Liver (tissue), 10 donors: ENCODE measurements at places on chromosomes 11 and 22. TPM values are rescaled to one million over a fixed set of nuclear protein-coding genes. Genes with fewer than 3 reads are reported as not detected.

Gene KCNK4
- not detected for total RNA-seq

Gene TPH1
- 0.17 TPM for total RNA-seq

Gene GPHA2
- not detected for total RNA-seq

Gene SMIM35
- not detected for total RNA-seq

Gene TMEM134
- 50.8 TPM for total RNA-seq

Gene AQP11
- 9.7 TPM for total RNA-seq

GRCh38 chr11:1310772-1311468 lies 1.5 kb upstream of the TOLLIP start:
- no peak overlapping the region for H3K4me3 ChIP-seq
- no peaks in the 10 kb centered on the region for H3K36me3 ChIP-seq
- no peak overlapping the region for H3K27ac ChIP-seq
- DNase-seq = no peak

- no peaks in the 10 kb centered on the region for H3K36me3 ChIP-seq
- no peaks in the 10 kb centered on the region for H3K27me3 ChIP-seq
- peaks cover 18% of the 10 kb centered on the region for H3K4me1 ChIP-seq
- DNase-seq = no peak
- peak overlapping the region; percentile 78 for H3K27ac ChIP-seq
- no peak overlapping the region for H3K4me3 ChIP-seq
Measured at GRCh38 chr22:39289975-39290720, 29.3 kb downstream of the RPL3 start.

- peak overlapping the region; percentile 49 for H3K27ac ChIP-seq
- H3K4me3 ChIP-seq = no peak overlapping the region
- no peaks in the 10 kb centered on the region for H3K27me3 ChIP-seq
- peak; percentile 51 for DNase-seq
Measured at GRCh38 chr11:75474878-75475766, 42.1 kb upstream of the KLHL35 start.

GRCh38 chr11:9001736-9002135 lies 2.1 kb downstream of the NRIP3 start:
- no peak overlapping the region for H3K4me3 ChIP-seq
- H3K4me1 ChIP-seq = peaks cover 11% of the 10 kb centered on the region
- peaks cover 8% of the 10 kb centered on the region for H3K27me3 ChIP-seq
- no peaks in the 10 kb centered on the region for H3K36me3 ChIP-seq

DNA sequence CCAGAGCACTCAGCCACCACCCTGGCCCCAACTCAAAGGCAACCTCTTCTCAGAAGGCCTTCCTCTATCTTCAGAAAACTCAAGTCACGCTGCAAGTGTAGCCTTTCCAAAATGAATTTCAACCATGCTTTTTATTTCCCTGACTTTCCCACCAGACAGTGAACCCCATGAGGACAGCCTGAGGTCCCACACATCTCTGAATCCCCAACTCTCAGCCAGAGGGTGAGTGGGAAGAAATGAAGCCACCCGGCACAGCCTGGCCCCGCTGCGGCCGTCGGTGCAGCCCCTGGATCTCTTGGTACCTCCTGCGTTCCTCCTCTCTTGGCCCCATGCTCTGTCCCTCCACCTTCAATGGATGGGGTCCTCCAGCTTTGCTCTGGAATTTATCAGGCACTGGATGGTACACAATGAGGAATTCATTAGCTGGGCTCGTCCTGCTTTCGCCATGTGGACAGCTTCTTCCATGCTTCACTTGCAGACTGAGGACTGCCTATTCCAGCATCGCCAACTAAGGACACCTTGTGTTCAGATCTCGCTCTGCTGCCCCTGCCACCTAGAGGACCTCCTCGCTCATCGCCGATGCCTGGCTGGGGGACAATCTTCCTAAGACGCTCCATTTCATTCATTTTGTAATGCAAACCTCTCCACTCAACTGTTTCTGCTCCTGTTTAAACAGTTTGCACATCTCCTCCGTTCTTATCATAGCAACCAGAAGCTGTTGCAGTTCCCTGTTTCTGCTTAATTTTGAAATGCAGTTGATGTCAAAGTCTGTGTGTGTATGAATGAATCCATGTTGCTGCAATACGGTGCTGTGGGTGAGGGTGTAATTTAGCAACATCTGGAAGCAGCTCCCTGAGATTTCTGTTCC lies 672.1 kb downstream of the TBC1D22A start:
- DNase-seq = no peak
- H3K27me3 ChIP-seq = no peaks in the 10 kb centered on the region
- H3K36me3 ChIP-seq = no peaks in the 10 kb centered on the region
- H3K4me3 ChIP-seq = no peak overlapping the region

DNA sequence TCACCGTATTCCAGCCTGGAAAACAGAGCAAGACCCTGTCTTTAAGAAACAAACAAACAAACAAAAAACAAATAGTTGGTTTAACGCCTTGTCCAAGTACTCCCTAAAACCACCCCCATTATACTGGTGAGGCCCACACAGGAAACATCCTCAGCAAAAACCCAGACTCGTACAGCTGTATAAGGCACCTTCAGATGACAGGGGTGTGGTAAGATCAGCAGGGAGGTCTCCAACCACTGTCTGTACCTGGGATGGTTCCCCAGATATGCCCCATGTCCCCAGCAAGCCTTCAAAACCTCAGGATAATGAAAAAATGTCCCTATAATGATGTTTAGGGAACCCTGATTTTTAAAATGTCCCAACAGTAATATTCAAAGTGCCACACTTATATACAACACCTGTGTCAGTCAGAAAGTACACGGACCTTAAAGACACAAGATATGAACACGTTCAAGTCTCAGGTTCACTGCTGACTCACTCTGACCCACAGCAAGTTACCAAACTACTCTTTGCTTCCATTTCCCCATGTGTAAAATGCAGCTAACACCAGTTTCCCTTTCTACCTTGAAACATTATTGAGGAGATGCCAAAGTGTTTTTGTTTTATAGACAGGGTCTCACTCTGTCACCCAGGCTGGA lies 9.3 kb downstream of the SF3A1 start:
- H3K27me3 ChIP-seq = no peaks in the 10 kb centered on the region
- DNase-seq = no peak
- no peak overlapping the region for H3K4me3 ChIP-seq
- H3K36me3 ChIP-seq = peaks cover 33% of the 10 kb centered on the region
- H3K27ac ChIP-seq = no peak overlapping the region

DNA sequence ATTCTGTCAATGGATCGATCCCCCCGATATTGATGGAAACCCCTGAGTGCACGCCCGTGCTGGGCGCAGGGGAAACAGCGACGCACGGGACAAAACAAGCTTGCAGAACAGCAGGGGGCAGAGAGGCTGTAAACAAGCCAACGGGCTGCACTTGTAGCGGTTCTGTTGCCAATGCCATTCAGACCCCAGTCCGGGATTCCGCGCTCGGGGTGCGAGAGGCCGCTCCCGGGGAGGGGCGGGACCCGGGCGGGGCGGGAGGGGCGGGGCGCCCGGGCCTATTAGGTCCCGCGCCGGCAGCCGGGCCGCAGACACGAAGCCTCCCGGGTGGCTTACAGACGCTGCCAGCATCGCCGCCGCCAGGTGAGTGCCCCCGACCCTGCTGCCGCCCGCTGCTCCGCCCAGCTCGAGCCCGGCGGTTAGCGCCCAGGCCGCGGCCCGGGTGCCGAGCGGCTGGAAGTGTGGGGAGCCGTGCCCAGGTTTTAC lies at the start of gene BIK:
Gene BIK (plus strand): TSS at position 307 of the 483 bp plus-strand sequence. CDS start 13,273 bp downstream, outside the sequence.
- no peaks in the 10 kb centered on the region for H3K36me3 ChIP-seq
- H3K27me3 ChIP-seq = no peaks in the 10 kb centered on the region
- DNase-seq = peak; percentile 45
- H3K27ac ChIP-seq = no peak within 1 kb of the TSS
- peak within 1 kb of the TSS; percentile 35 for H3K4me3 ChIP-seq
- peaks cover 13% of the 10 kb centered on the region for H3K4me1 ChIP-seq

GRCh38 chr11:12274056-12274455 lies 103.3 kb upstream of the PARVA start:
- peaks cover 4% of the 10 kb centered on the region for H3K4me1 ChIP-seq
- no peak for DNase-seq
- H3K27me3 ChIP-seq = no peaks in the 10 kb centered on the region
- no peaks in the 10 kb centered on the region for H3K36me3 ChIP-seq

DNA sequence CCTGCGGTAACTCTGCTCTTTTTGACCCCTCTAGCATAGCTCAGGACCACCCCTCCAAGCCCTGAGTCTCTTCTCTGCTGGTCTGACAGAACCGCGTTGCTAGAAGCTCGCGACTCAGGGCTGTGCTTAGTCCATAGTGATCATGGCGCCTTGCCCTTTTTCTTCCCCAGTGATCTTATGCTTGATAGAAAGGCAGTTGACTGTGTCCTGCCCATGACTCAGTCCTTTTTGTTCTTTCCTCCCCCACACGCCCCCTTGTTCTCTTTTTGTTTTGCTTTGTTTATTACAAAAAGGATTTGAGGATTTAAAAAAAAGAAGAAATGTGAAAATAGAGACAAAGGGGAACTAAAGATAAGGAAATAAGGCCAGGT lies 17.5 kb downstream of the IL17RA start:
- H3K27ac ChIP-seq = no peak overlapping the region
- peaks cover 18% of the 10 kb centered on the region for H3K36me3 ChIP-seq
- H3K4me3 ChIP-seq = no peak overlapping the region
- peaks cover under 1% of the 10 kb centered on the region for H3K4me1 ChIP-seq
- no peak for DNase-seq

DNA sequence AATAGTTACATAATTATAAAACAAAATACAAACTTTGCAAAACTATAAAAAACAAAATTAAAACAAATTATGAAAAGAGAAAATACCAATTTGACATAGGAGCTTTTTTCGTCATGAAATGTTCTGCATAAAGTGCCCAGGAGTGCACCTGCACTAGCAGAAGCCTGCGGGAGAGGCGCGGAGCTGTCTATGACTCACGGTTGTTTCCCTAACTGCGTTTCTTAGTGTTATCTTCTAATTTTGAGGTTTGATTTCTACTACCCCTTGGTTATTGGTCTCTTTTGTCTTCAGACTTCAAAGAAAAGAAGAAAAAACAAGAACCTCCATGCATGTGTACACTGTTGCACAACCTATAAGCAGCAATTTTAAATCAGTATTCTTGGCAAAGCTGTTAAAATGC lies 740.9 kb upstream of the LRRC4C start:
- no peaks in the 10 kb centered on the region for H3K27me3 ChIP-seq
- H3K4me3 ChIP-seq = no peak overlapping the region
- no peak overlapping the region for H3K27ac ChIP-seq
- no peaks in the 10 kb centered on the region for H3K36me3 ChIP-seq

- no peak for DNase-seq
- no peak overlapping the region for H3K27ac ChIP-seq
- H3K4me3 ChIP-seq = no peak overlapping the region
- H3K4me1 ChIP-seq = no peaks in the 10 kb centered on the region
- no peaks in the 10 kb centered on the region for H3K36me3 ChIP-seq
- no peaks in the 10 kb centered on the region for H3K27me3 ChIP-seq
Measured at GRCh38 chr11:125740617-125741016, 5.5 kb upstream of the PATE1 start.

DNA sequence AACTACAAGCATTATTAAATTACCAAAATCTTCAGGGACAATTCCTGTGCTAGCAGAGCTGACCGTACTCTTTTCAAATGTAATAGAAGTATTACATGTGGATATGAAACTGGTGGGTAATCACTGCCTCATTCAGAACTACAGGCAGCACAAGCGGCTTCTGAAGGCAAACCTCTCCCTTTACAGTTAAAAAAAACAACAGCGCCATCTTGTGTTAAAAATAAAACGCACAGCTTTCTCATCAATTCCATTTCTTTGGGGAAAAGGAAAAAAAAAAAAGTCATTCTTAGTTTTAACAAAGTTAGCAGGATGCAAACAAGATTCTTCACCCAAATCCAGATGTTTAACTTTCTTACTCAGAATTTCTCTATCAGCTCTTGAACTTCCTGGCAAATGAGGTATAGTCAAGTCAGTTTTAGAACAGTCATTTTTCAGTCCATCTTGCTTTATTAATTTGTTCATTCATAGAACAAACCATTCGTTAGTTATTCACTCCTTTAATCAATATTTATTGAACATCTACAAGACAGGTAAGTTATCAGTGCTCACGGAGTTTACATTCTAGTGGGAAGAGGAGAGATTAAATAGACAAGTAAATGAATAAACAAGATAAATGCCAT lies 331.8 kb upstream of the MPPED2 start:
- no peak overlapping the region for H3K27ac ChIP-seq
- H3K4me3 ChIP-seq = no peak overlapping the region
- no peaks in the 10 kb centered on the region for H3K27me3 ChIP-seq
- H3K36me3 ChIP-seq = peaks cover 2% of the 10 kb centered on the region
- DNase-seq = no peak

DNA sequence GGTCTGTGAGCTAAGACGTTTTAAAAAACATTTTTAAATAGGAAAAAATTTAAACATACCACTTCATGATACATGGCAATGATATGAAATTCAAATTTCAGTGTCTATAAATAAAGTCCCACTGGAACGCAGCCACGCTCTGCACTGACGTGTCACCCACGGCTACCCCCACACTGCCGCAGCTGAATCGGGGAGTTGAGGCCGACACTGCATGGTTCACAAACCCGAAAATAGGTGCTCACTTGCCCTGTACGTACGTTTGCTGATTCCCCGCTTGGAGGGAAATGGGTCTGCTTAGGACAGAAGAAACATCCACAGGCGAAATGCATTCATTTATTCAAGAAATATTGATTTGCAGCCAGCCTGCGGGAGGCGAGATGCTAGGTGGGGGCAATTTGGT lies 1342.3 kb downstream of the TBC1D22A start:
- H3K4me3 ChIP-seq = no peak overlapping the region
- H3K27me3 ChIP-seq = peaks cover 2% of the 10 kb centered on the region
- DNase-seq = peak; percentile 16

GRCh38 chr11:100152766-100153165 lies 534.3 kb upstream of the ARHGAP42 start:
- no peaks in the 10 kb centered on the region for H3K4me1 ChIP-seq
- no peak overlapping the region for H3K4me3 ChIP-seq
- DNase-seq = no peak
- H3K36me3 ChIP-seq = no peaks in the 10 kb centered on the region
- no peak overlapping the region for H3K27ac ChIP-seq

- H3K36me3 ChIP-seq = no peaks in the 10 kb centered on the region
- no peaks in the 10 kb centered on the region for H3K4me1 ChIP-seq
- no peak overlapping the region for H3K4me3 ChIP-seq
- DNase-seq = no peak
- H3K27me3 ChIP-seq = no peaks in the 10 kb centered on the region
Measured at GRCh38 chr11:117520966-117521365, 193.3 kb downstream of the CEP164 start.

- peak; percentile 73 for DNase-seq
- H3K4me1 ChIP-seq = no peaks in the 10 kb centered on the region
- H3K27ac ChIP-seq = no peak overlapping the region
- H3K27me3 ChIP-seq = no peaks in the 10 kb centered on the region
- H3K4me3 ChIP-seq = no peak overlapping the region
Measured at GRCh38 chr11:19311308-19312030, 70.7 kb upstream of the E2F8 start.
